ENCODE measurements at places on chromosomes 1 and 21. TPM values are rescaled to one million over a fixed set of nuclear protein-coding genes. Genes with fewer than 3 reads are reported as not detected.

Gene ADAMTS5
- total RNA-seq, result not detected

Gene KCNE2
- not detected for total RNA-seq

Gene OR2L3
- 0.10 TPM for total RNA-seq

Gene BRINP3
- not detected for total RNA-seq

GRCh38 chr1:145906954-145907753 lies 2.7 kb downstream of the ITGA10 start:
- H3K27me3 ChIP-seq, result no peaks in the 10 kb centered on the region
- no peak overlapping the region for H3K4me3 ChIP-seq
- DNase-seq, result no peak

GRCh38 chr1:39418236-39418635 lies 73.2 kb upstream of the BMP8A start:
- DNase-seq, result no peak
- no peaks in the 10 kb centered on the region for H3K27me3 ChIP-seq
- no peak overlapping the region for H3K4me3 ChIP-seq
- no peaks in the 10 kb centered on the region for H3K4me1 ChIP-seq

GRCh38 chr1:18470671-18471355 lies 9.9 kb upstream of the KLHDC7A start:
- H3K36me3 ChIP-seq, result no peaks in the 10 kb centered on the region
- H3K27ac ChIP-seq, result no peak overlapping the region
- H3K27me3 ChIP-seq, result no peaks in the 10 kb centered on the region

- no peak overlapping the region for H3K4me3 ChIP-seq
- no peak overlapping the region for H3K27ac ChIP-seq
- DNase-seq, result no peak
- H3K4me1 ChIP-seq, result peaks cover under 1% of the 10 kb centered on the region
These were observed 23.3 kb downstream of the DUSP10 start for GRCh38 chr1:221718381-221719277.

- peak within 1 kb of the TSS; percentile 98 for H3K4me3 ChIP-seq
- H3K27me3 ChIP-seq, result no peaks in the 10 kb centered on the region
- peaks cover 6% of the 10 kb centered on the region for H3K36me3 ChIP-seq
- DNase-seq, result peak; percentile 80
- peak within 1 kb of the TSS; percentile 98 for H3K27ac ChIP-seq
These were observed at the start of gene RCSD1 for GRCh38 chr1:167629681-167630567. Gene RCSD1 (plus strand): TSS chr1:167630232. CDS start chr1:167630424, 192 bp downstream.

DNA sequence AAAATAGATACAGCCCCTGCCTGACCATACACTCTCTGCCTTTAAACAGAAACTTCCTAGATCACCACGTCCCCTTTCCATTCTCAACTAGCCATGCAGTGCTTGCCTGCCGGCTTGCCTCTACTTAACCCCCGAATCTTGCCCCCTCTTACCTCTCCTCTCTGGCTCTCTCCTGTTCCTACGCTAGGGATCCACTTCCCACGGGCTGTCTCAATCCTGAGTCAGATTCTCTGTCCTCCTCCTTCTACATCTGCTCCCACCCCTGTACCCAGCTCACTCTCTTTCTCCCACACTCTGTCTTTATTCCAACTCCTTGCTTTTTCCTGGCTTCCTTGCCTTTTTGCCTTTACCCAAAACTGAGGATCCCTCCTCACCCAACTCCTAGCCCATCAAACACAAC lies 29.3 kb downstream of the ATF3 start:
- H3K4me3 ChIP-seq, result no peak overlapping the region
- H3K27ac ChIP-seq, result no peak overlapping the region
- H3K36me3 ChIP-seq, result no peaks in the 10 kb centered on the region

GRCh38 chr1:92484472-92485380 lies 2.0 kb downstream of the GFI1 start:
- H3K36me3 ChIP-seq, result no peaks in the 10 kb centered on the region
- no peaks in the 10 kb centered on the region for H3K27me3 ChIP-seq
- peaks cover 40% of the 10 kb centered on the region for H3K4me1 ChIP-seq

GRCh38 chr1:201648907-201649721 lies 110.2 kb downstream of the NAV1 start:
- H3K36me3 ChIP-seq, result no peaks in the 10 kb centered on the region
- H3K4me3 ChIP-seq, result no peak overlapping the region
- DNase-seq, result no peak
- H3K27ac ChIP-seq, result no peak overlapping the region
- H3K27me3 ChIP-seq, result peaks cover 3% of the 10 kb centered on the region
- H3K4me1 ChIP-seq, result peaks cover 10% of the 10 kb centered on the region

DNA sequence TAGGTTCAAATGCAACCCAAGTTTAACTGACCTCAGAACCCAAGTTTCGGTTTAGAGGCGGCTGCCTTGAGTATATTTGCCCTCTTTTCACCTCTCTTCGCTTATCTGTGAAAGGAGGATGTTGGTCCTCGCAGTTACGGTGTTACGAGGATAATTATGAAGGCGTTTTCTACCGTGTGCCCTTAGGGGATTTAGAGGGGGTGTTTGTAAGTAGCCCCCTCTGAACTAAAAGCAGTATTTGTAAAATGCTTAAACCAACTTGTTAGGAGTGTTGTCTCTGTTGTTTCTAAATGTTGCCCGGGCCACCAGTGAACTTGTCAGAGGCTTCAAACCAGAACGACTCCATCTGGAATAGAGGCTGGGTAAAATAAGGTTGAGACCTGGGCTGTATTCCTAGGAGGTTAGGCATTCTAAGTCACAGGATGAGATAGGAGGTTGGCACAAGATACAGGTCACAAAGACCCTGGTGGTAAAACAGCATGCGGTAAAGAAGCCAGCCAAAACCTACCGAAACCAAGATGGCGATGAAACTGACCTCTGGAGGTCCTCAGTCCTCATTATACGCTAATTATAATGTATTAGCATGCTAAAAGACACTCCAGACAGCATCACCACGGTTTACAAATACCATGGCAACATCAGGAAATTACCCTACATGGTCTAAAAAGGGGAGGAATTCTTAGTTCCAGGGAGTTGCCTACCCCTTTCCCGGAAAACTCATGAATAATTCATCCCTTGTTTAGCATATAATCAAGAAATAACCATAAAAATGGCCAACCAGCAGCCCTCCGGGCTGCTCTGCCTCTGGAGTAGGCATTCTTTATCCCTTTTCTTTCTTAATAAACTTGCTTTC lies 1.0 kb upstream of the PSRC1 start:
- H3K27me3 ChIP-seq, result no peaks in the 10 kb centered on the region
- no peak for DNase-seq
- peaks cover 19% of the 10 kb centered on the region for H3K4me1 ChIP-seq
- H3K36me3 ChIP-seq, result no peaks in the 10 kb centered on the region
- H3K27ac ChIP-seq, result no peak overlapping the region

DNA sequence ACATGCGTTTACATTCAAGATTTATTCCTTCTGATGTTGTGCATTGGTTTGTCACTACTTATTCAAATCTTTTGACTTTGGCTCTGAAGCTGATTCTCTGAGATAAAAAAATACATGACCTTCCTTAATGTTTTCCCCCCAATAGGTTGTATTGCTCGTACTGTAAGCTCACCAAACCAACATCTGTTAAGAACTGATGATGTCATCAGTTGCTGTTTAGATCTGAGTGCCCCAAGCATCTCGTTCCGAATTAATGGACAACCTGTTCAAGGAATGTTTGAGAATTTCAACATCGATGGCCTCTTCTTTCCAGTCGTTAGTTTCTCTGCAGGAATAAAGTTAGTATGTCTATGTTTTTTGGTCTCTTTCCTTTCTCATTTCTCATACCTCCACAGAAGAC lies 390.2 kb downstream of the ZP4 start:
- no peak overlapping the region for H3K27ac ChIP-seq
- no peaks in the 10 kb centered on the region for H3K4me1 ChIP-seq
- no peaks in the 10 kb centered on the region for H3K27me3 ChIP-seq
- DNase-seq, result no peak

- H3K27me3 ChIP-seq, result no peaks in the 10 kb centered on the region
- H3K4me1 ChIP-seq, result peaks cover 16% of the 10 kb centered on the region
These were observed 1685.4 kb downstream of the MRPL39 start for GRCh38 chr21:23921670-23922418.

DNA sequence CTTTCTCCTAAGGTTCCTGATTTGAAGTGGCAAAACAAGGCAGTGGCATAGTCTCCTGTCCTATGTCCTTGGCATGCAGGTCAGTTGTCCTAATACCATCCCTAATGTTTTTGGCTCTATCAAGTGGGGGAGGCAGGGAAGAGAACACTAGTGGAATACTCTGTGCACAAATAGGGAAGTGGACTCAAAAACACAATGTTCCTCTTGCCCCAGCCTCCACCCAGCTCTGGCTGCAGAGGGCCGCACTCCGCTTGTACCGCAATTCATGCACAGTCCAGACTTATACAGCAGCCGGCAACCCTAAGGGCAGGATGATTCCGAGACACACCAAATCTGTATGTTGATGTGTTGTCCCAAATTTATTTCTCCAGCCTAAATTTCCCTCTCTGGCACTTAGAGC lies 14.5 kb downstream of the PLEKHO1 start:
- no peak overlapping the region for H3K4me3 ChIP-seq
- H3K27me3 ChIP-seq, result no peaks in the 10 kb centered on the region
- peaks cover 83% of the 10 kb centered on the region for H3K4me1 ChIP-seq
- no peaks in the 10 kb centered on the region for H3K36me3 ChIP-seq
- H3K27ac ChIP-seq, result peak overlapping the region; percentile 95

DNA sequence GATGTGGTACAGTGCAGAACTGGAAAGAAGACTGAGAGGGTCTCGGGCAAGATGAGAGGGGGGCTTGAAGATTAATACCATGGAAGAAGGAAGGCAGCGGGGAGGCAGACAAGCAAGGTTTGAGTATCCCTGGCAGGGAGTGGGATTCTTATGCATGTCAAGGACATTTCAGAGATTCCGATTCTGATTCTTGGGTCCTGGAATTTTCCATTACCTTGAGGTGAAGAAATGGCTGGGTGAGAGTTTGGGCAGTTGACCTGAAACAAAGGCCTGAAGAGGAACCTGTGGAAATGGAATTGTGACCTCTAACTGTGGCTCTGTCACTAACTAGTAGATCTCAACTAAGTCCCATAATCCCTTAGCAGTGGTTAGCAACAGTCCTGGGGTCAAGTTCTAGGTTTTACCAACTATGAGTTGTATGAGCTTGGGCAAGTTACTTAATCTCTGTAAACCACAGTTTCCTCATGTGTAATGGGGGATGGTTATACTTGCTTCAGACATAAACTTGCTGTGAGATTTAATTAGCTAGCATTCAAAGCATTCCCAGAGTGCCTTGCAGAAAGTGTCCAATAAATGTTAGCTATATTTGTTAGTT lies 8.6 kb upstream of the ACTN2 start:
- no peak overlapping the region for H3K4me3 ChIP-seq
- no peaks in the 10 kb centered on the region for H3K27me3 ChIP-seq
- no peak overlapping the region for H3K27ac ChIP-seq
- DNase-seq, result no peak
- no peaks in the 10 kb centered on the region for H3K4me1 ChIP-seq
- H3K36me3 ChIP-seq, result no peaks in the 10 kb centered on the region

DNA sequence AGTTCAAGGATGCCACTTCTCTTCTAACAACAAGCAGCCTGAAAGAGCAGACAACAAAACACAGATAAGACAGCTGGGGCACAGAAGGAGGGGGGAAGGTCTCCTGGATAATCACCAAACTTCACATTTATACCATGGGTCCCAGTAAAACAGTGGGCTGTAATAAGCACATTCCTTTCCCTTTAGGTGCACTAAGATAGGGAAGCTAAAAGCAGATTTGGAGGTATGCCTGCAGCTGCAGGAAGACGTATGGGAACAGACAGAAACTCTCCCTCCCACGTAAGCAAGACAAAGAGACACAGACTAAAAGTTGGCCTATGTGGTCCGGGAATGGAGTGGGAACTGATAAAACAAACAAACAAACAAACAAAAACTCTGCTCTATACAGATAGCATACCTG lies 612.1 kb downstream of the MRPL39 start:
- H3K36me3 ChIP-seq, result no peaks in the 10 kb centered on the region
- no peak overlapping the region for H3K27ac ChIP-seq
- H3K27me3 ChIP-seq, result no peaks in the 10 kb centered on the region
- no peak overlapping the region for H3K4me3 ChIP-seq
- H3K4me1 ChIP-seq, result no peaks in the 10 kb centered on the region

DNA sequence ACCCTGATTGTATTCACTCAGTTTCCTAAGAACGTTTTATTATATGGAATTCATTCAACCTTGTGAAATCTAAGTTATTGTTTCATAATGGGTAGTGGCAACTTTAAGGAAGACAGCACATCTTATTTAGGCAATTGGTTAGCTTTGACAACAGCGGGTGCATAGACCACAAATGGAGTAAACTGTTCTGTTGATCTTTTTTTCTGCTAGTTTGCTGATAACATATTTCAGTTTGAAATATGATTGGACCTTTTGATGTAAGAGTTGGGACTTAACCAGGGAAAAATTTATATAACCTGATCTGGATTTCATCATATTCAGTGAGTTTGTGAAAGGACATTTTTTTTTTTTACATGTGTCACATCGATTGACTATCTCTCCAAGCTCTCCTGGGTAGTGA lies 151.7 kb downstream of the HLX start:
- peaks cover 7% of the 10 kb centered on the region for H3K4me1 ChIP-seq
- no peak for DNase-seq
- no peaks in the 10 kb centered on the region for H3K27me3 ChIP-seq
- H3K27ac ChIP-seq, result no peak overlapping the region
- no peaks in the 10 kb centered on the region for H3K36me3 ChIP-seq

- H3K27ac ChIP-seq, result no peak overlapping the region
- no peak overlapping the region for H3K4me3 ChIP-seq
- no peaks in the 10 kb centered on the region for H3K36me3 ChIP-seq
These were observed 69.1 kb downstream of the SPSB1 start for GRCh38 chr1:9361630-9362260.

DNA sequence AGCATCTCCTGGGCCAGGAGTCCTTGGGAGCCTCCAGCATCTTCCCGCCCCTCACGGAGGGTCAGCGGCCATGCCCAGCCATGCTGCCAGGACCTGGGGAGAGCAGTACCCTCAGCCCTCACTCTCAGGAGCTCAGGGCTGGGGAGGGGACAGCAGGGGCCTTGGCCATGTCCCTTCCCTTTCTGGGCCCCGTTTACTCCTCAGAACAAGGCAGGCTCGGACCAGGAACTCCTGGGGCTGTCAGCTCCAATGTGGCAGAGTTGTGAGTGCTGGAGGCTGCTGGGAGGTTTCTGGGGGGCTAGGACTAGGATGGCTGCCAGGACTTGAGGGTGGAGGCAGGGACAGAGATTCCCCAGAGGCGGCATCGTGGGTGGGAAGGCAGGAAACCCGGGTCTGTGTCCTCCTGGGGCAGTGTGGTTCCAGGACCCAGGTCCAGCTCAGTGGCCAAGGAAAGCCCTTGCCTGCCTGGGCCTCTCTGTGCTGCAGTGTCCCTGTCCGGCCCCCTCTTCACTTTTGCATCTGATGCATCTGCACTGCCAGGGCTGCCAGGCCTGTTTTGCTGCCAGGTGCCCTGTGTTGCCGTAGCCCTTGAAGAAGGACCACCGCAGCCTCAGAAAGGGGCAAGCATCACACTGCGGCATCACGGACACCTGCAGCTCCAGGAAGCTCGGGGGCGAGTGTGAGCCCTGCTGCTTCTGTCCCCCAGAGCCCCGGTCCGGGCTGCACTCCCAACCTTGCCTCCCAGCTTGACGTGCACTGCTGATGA lies 223.9 kb downstream of the CAMTA1 start:
- no peaks in the 10 kb centered on the region for H3K4me1 ChIP-seq
- H3K4me3 ChIP-seq, result no peak overlapping the region
- H3K27ac ChIP-seq, result no peak overlapping the region
- no peaks in the 10 kb centered on the region for H3K36me3 ChIP-seq
- DNase-seq, result no peak

- peaks cover 60% of the 10 kb centered on the region for H3K4me1 ChIP-seq
- H3K27ac ChIP-seq, result no peak overlapping the region
- DNase-seq, result peak; percentile 58
- H3K4me3 ChIP-seq, result no peak overlapping the region
These were observed 7.1 kb upstream of the DIPK1A start for GRCh38 chr1:92968138-92969032.

- H3K4me1 ChIP-seq, result peaks cover 17% of the 10 kb centered on the region
- peak overlapping the region; percentile 42 for H3K27ac ChIP-seq
- H3K27me3 ChIP-seq, result no peaks in the 10 kb centered on the region
- H3K36me3 ChIP-seq, result no peaks in the 10 kb centered on the region
These were observed 102.7 kb upstream of the CD55 start for GRCh38 chr1:207218512-207219362.
